ENCODE measurements at places on chromosomes 11 and 22.
A peak's percentile ranks its signal among the peaks of the same experiment; 100 is the strongest.

GRCh38 chr11:12807621-12808020 is 133.4 kb downstream of the TEAD1 start:
- DNase-seq = no peak

DNA sequence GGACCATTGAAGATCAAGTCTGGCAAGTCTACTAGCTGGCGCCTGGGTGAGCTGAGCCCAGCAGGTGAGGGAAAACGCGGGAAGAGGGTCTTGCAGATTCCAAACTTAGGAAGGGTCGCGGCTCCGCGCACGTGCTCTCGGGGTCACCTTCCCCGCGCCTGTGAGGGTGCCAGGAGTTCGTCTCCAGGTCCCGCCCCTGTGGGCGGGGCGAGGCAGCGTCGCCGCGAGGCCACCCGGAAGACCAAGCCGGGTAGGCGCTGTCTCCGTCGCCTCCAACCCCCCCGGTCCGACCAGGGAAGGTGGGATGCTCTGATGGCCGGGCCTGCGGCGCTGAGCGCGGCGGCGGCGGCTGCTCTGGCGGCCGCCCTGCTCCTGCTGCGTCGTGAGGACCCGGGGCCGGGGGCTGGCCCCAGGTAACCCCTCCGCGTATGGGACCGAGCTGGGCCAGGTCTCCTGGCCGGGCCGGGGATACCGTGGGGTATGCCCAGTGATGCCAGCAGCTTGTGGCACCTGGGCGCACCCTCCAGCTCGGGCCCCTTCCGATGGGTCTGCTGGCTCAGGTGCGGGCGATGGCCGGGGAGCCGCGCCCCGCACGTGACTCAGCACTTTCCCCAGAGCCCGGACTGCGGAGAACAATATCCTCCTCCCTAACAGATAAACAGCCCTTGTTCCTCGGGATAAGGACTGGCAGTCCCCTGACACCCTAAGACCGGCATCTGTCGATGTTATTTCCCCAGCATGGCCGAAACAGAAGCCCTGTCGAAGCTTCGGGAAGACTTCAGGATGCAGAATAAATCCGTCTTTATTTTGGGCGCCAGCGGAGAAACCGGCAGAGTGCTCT is at the start of gene HTATIP2:
TSS of gene HTATIP2 (plus strand) at position 215 of the 841 bp plus-strand sequence. CDS start at position 739, 524 bp downstream.
- peak; percentile 44 for DNase-seq

DNA sequence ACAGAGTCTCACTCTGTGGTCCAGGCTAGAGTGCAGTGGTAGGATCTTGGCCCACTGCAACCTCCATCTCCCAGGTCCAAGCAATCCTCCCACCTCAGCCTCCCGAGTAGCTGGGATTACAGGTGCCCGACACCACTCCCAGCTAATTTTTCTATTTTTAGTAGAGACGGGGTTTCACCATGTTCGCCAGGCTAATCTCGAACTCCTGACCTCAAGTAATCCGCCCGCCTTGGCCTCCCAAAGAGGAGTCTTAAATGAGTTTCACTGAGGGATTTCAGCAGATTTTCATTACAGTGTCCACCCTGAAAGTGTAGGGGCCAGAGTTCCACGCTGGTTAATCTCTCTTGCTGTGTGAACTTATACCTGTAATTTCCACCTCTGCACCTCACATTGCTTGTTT is 412 bp upstream of the RPS3 start:
- no peak for DNase-seq

GRCh38 chr22:25666308-25666707 is 75.7 kb upstream of the MYO18B start:
- no peak for DNase-seq

- no peak for DNase-seq
Observed at GRCh38 chr22:49949914-49950292, 10.7 kb upstream of the PIM3 start.

GRCh38 chr11:14934641-14935351 is 37.4 kb downstream of the CALCA start:
- DNase-seq = no peak

DNA sequence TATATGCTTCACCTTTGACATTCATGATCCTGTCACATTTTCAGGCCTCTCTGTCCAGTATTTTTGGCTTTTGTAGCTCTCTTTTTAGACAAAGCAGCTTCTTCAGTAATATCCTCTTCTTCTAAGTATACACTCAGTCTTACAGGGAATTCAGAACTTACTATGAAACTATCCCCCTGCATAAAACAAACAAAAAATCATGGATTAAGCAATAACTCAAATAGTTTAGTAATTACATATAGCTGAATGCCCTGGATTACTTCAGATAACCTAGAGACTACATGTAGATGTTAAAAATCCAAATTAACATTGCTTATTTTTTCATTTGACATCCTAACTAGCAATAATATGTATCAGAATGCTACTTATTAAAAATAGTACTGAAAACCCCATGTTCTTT is 5.2 kb downstream of the TAF1D start:
- DNase-seq = no peak

DNA sequence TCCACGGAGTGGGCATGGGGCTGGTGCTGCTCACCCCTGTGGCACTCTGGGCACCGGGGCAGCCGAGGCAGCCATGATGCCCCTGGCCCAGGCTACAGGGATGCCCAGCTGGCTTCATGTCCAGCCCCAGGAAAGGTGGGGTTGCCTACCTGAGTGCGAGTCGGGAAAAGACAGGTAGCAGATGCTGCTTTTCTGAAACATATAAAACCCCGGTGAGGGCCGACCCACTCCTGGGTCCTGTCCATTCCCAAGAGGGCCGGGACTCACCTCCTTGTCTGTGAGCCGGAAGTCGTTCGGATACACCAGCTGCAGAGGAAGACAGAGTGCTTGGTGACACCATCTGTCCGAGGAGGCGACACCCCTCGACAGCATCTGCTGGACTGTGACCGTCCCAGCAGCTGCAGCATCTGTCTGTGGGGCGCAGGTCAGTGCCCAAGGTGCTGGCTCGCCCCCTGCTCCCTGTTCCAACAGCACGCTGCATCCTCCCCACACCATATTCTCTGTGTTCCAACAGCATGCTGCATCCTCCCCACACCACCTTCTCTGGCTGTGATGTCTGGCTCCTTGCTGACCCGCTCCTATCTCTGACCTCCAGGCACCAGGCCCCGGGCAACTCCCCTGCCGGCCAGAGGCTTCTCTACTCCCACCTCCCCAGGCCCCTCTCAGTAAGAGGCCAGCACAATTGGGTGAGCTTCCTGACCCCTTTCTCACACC is 8.0 kb downstream of the DENND6B start:
- no peak for DNase-seq

Data from ACHN (cell line).